ENCODE measurements at places on chromosomes 3 and 15.

GRCh38 chr3:186381424-186382216 is 19.6 kb upstream of the DGKG start:
- no peak for DNase-seq

- peak; percentile 62 for DNase-seq
Measured at GRCh38 chr15:92683511-92683834, 27.9 kb upstream of the FAM174B start.

- DNase-seq: no peak
Measured at GRCh38 chr3:184619369-184619768, 57.8 kb downstream of the EPHB3 start.

DNA sequence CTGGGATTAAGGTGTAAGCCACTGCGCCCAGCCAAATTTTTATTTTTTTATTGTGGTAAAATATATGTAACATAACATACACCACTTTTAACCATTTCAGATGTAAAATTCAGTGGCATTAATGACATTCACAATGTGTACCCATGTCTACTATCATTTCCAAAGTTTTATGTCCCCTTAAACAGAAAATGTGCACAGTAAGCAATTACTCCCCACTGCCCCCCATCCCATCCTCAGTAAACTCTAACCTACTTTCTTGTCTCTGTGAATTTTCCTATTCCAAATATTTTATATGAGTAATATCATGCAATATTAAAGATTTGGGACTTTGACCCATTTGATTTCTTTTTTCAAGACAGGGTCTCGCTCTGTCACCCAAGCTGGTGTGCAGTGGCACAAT is 14.6 kb upstream of the PRRT3 start:
- DNase-seq: no peak

- DNase-seq: no peak
Measured at GRCh38 chr3:127710155-127710941, 37.6 kb downstream of the ABTB1 start.

- no peak for DNase-seq
Measured at GRCh38 chr15:29681946-29682345, 140.3 kb downstream of the TJP1 start.

GRCh38 chr3:130490241-130490640 is 26.7 kb upstream of the COL6A6 start:
- DNase-seq: peak; percentile 31

- no peak for DNase-seq
Measured at GRCh38 chr15:38518084-38518483, 46.5 kb downstream of the RASGRP1 start.

GRCh38 chr3:45126730-45127129 is 19.4 kb downstream of the CDCP1 start:
- peak; percentile 63 for DNase-seq

DNA sequence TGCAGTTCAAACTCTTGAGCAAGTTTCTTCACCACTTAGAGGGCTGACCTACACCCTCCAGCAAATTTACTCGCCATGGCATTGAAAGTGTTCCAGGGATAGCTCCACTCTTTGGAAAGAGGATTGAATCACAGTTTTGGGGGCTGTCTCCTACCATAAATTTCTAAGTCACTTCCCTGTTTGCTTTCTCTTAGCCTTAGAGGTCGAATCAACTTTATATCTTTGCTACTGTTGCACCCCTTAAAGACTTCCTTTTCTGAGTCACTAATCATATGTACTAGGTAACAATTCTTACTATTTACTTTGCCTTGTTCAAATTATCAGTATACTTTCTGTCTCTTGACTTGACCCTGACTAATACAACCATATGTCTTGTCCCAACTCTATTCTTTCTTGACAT is 1151.8 kb upstream of the ALCAM start:
- no peak for DNase-seq

- no peak for DNase-seq
Measured at GRCh38 chr3:46146021-46146420, 62.1 kb downstream of the CCR1 start.

DNA sequence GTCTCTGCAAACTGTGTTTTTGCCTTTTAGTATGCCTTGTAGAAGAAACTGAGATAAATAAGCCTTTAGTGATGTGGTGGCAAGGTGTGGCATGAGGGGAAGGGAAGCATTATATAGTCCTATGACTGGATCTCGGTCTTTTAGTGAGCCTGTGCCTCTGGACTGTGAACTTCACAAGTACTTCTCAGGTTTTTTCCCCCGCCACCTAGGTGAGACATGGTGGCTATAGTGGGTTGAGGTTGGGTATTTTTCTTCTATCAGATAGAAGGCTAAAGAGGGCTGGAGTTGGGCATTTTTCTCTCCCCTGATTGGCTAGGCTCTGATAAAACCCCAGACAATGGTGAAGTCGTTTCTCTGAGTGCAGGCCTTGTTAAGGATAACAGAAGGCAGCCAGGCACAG is 38.7 kb upstream of the ZFAND6 start:
- DNase-seq: no peak

- no peak for DNase-seq
Measured at GRCh38 chr15:92155934-92156333, 237.7 kb upstream of the ST8SIA2 start.

DNA sequence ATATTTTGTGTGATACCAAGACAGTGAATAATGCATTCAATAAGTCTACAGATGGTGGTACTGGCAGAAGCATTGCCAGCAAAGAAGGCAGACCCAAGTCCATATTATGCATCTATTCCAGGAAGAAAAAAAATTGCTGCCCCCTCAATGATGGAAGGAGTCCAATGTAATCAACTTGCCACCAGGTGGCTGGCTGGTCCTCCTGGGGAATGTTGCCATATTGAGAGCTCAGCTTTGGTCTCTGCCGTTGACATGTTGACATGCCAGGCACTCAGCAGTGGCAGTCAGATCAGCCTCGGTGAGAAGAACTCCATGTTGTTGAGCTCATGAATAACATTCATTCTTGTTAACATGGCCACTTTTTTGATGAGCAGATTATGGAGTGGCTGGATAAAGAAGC is 298.5 kb downstream of the IGSF11 start:
- no peak for DNase-seq

- peak; percentile 55 for DNase-seq
Measured at GRCh38 chr15:89138999-89139612, 50.9 kb downstream of the ABHD2 start.

DNA sequence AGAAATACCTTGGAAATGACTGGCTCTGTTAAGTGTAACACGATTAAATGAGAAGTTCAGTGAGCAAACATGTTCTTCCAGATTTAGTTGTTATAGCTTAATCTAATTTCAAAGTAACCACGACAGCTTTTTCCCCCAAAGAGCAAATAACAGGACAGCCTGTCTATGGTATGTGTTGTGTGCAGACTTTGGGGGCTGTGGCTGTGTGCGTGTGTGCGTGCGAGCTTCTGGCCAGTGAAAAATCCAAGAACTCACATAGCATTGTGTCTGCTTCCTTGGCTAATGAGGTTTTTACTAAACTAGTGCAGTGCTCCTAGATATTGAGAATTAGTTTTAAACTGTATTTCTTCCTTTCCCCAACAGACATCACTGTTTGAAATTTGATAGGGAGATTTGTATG is 167.1 kb downstream of the CACNA1D start:
- no peak for DNase-seq

DNA sequence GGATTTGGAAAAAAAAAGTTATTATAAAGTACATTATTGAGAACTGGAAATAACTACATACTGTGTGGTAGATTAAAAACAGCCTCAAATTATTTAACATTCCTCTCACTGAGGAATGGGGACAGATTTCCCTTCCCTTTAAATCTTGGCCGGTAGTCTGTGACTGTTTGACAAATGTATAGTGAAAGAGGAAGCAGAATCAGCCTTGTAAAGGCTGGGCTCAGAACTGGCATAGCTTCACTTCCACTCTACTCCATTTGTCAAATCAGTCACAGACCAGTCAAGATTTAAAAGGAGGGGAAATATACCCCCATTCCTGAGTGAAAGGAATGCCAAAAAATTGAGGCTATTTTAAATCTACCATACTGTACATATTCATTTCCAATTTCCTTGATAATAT is 18.2 kb upstream of the B4GALT4 start:
- DNase-seq: no peak

GRCh38 chr3:131901686-131902085 is 133.1 kb downstream of the CPNE4 start:
- peak; percentile 6 for DNase-seq

DNA sequence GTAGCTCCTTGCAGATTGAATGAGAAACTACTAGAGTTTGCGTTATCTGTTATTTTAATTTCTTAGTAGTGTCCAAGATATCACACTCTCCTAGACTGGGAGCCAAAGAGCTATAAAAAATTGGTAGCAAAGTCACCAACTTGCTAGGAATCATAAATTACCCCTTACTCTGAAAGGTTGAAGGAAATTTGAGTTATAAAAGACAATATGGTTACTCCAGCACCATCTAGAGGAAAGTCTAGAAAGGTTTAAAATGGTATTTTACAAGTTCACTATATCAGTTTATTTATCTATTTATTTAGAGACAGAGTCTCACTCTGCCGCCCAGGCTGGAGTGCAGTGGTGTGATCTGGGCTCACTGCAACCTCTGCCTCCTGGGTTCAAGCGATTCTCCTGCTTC is 121.6 kb downstream of the RBPMS2 start:
- peak; percentile 18 for DNase-seq

- DNase-seq: no peak
Measured at GRCh38 chr15:92323525-92323924, 70.2 kb upstream of the ST8SIA2 start.

GRCh38 chr3:29486096-29486495 is 205.2 kb downstream of the RBMS3 start:
- DNase-seq: no peak

GRCh38 chr15:89690276-89691218 is at the start of the genes PEX11A and WDR93:
Gene PEX11A (minus strand): TSS chr15:89690754. CDS start chr15:89690632, 122 bp downstream.
Gene WDR93 (plus strand): TSS chr15:89690811. CDS start chr15:89701747, 10,936 bp downstream.
- peak; percentile 77 for DNase-seq

DNA sequence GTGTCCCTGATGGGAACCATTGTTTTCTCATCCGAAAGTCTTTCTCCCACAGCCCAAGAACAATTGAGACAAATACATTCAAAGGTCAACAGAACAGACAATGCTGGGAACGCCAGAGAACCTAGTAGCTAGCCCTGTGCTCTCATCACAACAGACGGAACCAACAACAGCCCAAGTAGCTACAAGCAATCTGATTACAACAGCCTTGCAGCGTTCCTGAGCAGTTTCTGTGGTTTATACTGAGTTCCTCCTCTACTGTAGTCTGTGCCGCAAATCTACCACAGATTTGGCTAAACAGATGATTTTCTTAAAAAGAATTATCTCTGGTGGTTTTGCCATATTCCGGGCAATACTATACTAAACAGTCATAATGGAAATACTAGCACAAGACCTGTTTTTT is 435.6 kb downstream of the MECOM start:
- DNase-seq: no peak

DNA sequence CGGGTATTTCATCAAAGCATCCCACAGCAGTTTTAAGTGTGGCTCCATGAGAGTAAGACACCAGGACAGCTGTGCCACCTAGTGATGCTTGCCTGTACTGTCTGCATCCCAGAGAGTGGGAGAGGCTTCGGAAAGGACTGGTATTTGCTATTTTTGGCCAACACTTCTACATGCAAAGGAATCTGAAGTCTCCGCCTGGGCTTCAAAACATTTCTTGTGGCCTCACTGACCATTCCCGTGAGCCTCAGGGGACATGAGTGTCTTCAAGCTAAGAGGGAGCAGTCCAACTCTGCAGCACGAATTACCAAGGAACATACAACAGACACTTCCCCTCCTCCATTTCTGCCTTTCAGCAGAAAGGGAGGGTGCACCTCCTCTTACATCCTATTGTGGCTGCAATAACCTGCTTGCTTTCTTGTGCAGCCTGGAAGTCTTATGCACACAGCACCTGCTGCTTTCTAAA is 177.5 kb downstream of the RORA start:
- peak; percentile 92 for DNase-seq

- DNase-seq: no peak
Measured at GRCh38 chr15:83396101-83396500, 51.0 kb upstream of the SH3GL3 start.

GRCh38 chr3:28718074-28718849 is 369.6 kb upstream of the AZI2 start:
- peak; percentile 15 for DNase-seq

GRCh38 chr3:43036621-43037423 is 57.7 kb downstream of the GASK1A start:
- no peak for DNase-seq

- no peak for DNase-seq
Measured at GRCh38 chr3:31456373-31456772, 76.4 kb upstream of the STT3B start.

GRCh38 chr15:93028632-93029213 is 60.3 kb downstream of the RGMA start:
- DNase-seq: peak; percentile 79

GRCh38 chr3:102866845-102867244 is 432.0 kb downstream of the ZPLD1 start:
- DNase-seq: no peak

DNA sequence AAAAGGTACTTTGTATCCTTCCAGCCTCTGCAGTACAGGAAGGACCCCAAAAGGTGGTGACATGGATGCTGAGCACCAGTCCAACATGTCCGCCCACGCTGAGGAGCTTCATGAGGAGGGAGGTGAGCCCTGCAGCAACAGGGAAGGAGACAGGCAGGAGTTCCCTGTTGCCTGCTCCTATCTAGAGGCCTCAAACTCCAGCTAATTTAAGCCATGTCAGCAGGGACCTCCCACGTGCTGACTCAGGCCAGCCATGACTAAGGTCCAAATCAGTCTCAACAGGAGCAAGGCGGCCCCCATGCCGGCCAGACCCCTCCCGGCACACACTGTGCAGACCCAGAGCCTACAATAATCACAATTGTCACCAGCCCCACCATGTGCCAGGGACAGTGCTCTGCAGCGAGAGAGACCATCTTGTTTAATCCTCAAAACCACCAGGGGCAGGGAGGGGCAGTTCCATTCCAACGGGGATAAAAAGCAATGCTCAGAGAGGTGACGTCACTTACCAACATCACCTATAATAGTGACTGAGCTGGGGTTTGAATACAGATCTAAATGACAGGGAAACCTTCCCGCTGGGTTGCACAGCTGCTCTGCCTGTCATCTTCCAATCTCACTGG is 54.5 kb upstream of the GATA2 start:
- peak; percentile 74 for DNase-seq

GRCh38 chr15:50051811-50052419 is 67.1 kb downstream of the ATP8B4 start:
- peak; percentile 81 for DNase-seq

DNA sequence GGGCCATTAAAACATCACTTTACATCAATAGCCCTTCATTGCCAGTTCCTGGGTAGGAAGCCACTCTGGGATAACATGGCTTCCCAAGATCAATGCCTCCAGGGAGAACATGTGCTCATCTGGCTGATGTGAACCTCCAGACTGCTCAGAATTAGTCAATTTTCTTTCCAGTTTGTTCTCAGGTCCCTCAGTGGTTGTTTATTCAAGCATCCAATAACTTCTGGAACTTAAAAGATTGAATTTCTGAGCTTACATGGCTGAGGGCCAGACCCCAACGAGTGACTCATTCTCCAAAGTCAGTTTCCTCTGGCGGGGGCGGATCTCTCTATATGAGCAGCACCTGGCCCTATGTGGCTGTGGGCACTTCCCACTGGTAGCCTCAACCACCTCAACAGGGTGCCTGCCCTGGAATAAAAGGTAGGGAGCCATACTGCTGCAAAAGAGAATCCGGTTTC is 34.0 kb downstream of the LYZL4 start:
- DNase-seq: peak; percentile 87
